Activated naive CD4-positive, alpha-beta T cell treated with Interleukin-2 at 50 U/mL for 16 hours (primary cell): ENCODE measurements at places on chromosomes 4 and X.

DNA sequence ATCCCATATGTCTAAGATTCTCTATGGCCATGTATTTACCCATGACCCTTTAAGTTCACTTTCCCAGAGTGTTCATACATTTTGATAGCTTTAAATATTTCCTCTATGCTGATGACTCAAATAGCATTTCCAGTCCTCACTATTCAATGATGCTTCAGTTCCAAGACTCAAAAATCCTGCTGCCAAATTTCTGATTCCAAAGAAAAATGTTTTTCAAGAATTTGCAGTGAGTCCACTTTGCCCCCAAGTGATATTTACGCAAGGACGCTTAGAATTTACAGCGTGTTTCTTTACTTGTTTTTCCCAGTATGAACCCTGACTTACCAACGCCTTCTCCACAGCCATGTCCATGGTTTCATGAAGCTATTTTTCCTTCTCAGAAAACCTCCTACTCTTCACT is 127.9 kb upstream of the PCDH18 start:
- DNase-seq = no peak

DNA sequence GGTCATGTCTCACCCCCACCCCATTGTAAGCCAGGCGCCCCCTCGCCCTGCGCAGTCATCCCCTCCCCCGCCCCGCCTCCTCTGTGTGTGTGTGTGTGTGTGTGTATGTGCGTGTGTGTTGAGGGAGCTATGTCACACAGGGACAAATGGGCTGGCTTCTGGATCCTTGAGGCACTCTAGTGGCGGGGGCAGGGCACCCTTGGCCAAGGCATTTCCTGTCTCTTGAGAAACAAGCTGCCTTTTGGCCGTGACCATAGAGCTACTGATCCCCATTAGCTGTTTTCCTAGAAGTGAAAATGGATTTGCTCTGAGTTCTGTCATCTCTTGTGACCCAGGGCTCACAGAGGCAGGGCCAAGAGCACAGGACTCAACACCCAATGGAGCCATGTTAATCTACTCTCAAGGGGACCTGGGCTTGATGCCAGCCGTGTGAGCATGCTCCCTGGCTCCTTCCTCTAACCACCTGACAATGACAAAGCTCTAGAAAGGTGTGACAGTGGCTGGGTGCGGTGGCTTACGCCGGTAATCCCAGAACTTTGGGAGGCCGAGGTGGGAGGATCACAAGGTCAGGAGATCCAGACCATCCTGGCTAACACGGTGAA is 162.5 kb upstream of the BCOR start:
- DNase-seq = no peak

GRCh38 chr4:180953572-180953971 is 1289.6 kb upstream of the TENM3 start:
- no peak for DNase-seq

DNA sequence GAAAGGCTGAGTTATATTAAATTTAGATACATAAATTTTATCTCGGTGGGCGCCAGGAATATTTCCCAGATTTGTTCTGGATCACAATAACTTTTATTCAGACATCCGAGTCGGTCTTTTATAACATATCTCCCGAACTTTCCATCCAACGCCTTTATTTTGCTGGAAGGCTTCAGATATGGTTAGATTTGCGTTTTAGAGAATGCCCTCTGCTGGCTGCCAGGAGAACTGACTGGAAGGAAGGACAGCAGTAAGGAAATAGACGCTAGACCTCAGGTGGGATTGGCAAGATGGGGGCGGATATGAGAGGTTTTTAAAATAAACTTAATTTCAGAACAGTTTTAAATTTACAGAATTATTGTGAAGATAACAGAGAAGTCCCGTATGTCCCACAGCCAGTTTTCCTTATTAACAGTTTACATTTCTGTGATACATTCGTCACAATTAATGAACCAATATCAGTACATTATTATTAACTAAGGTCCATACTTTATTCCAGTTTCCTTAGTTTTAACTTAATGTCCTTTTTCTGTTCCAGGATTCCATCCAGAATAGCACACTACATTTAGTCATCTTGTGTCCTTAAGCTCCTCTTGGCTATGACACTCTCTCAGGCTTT is 4.6 kb upstream of the KANTR start:
- DNase-seq = peak; percentile 37

GRCh38 chr4:137664046-137664387 is 131.7 kb upstream of the PCDH18 start:
- DNase-seq = no peak

DNA sequence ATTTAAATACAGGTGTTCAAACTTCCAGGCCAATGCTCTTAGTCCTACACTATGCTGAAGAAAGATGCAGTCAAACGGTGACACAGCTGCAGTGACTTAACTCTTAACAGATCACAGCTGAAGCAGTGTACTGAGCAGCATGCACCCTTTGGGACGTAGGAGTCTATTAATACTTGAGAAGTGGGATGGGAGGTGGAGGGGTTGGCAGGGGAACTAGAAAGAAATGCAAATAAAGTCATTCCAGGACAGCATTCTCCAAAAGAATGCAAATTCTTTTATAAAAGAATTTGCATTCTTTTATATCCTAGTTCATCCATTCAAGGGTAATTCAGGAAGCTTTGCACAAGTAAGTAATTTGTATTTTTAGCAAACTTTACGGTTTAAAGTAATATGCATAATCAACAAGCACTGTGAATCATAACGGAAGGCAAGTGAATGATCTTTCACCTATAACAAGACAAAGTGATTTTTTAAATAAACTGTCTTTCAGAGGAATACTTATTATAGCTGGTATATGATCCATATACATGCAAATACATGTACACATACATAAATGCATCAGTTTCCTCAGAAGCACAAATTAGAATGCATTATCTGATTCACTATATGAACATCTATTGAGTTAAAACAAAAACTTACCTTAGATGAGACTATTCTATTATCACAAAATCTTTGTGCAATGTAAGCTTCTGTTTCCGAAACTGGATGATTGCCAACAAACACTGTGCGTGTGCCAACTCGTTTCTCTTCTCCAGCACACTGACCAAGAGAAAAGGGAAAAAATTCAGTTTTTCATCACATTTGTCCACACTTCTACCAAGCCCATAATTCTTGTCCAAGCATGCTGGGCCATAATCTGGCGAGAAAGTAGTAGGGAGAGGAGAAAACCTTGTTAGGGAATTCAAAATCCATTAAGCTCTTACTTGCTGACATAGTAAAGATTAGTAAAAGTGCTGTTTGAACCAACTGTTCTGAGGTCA is 106.5 kb downstream of the ATP11C start:
- no peak for DNase-seq

GRCh38 chr4:127182687-127183086 is 450.1 kb upstream of the INTU start:
- no peak for DNase-seq

DNA sequence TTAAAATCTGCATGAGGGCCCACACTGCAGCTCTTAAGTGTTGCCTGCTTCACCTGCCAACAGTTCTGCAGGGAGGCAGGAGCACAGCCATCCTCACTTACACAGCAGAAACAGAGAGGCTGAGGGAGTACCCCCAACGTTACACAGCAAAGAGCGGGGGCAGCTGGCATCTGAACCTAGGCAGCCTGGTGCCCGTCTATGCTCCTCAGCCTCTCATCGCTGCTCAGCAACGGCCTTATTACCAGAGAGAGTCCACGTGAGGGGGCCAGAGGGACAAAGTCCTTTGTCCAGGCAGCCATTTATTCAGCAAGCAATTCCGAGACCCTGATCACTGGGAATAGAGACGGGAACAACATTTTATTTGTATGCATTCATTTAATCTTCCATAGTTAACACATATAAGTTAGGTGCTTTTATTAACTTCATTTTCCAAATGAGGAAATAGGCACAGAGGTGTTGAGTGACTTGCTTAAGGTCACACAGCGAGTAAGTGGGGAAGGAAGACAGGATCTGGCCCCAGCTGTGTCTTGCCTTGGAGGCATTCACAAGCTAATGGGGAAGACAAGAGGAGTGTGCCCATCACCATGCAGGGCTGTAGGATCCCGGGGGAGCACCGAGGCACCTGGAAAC is 52.2 kb upstream of the SORCS2 start:
- no peak for DNase-seq

DNA sequence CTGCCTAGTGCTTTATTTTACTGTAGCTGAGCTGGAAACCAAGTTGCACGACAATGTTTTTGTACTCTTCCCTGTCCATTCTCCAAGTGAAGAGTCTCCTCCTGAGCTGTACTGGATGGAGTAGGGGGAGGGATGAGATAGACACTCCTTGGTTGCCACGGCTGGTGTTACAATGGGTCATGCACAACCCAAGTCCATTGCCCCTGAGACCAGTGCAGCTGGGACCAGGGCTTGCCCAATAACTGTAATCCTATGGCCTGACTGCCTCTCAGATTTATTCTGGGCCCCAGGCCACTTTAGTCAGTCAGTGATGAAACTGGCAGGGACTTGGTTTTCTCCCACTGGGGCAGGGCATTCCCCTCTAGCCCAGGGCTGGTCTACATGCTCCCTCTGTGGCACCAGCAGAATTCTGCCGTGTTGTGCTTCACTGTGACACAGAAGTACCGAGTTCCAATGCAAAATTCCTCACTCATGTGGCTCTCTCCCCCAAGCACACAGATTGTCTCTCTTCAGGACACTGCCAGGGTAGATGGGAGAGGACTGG is 203.3 kb upstream of the PCDH18 start:
- DNase-seq = no peak

DNA sequence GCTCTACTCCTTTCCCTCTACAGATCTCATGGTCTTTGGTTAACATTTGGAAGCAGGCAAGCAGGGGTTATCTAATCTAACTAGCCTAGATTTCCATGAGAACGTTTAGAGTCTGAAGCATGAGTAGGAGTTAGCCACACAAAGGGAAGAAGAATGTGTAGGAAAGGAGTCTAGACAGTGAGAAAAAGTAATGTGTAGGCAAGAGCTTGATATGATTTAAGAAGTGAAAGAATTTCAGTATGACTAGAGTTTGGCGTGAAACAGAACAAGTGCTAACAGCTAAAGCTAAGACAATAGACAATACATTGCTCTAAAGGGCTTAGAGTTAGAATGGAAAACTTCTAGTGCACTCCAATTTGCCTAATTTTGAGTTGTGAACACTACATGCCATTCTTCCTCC is 10.8 kb downstream of the CXCL8 start:
- DNase-seq = no peak

- DNase-seq = no peak
Observed at GRCh38 chr4:138097912-138098600, 144.1 kb downstream of the SLC7A11 start.

- DNase-seq = no peak
Observed at GRCh38 chr4:55808632-55809031, 11.0 kb upstream of the EXOC1L start.

GRCh38 chr4:161629694-161630441 is 533.9 kb downstream of the FSTL5 start:
- DNase-seq = no peak

- no peak for DNase-seq
Observed at GRCh38 chr4:148539387-148539786, 97.2 kb upstream of the NR3C2 start.

- DNase-seq = peak; percentile 16
Observed at GRCh38 chr4:145732001-145732815, 52.3 kb downstream of the C4orf51 start.

- DNase-seq = no peak
Observed at GRCh38 chr4:86890790-86891189, 1.4 kb downstream of the C4orf36 start.

DNA sequence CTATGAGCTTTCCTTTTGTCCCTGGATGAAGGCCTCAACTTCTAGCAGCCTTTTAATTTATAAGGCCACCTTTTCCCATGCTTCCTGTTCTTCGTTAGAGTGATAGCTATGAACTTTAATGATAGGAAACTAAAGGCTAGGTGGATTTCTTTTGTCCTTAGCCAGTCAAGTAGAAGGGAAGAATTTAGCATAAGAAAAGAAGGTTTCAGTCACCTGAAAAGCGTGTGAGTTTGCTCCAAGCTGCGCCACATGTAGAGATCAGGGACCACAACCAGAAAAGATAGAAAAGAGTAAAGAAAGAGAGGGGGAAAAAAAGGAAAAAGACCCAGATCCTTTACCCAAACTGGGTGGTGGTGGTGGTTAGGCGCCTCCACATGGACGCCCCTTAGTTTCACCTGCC is 28.6 kb downstream of the LUZP4 start:
- no peak for DNase-seq

- peak; percentile 11 for DNase-seq
Observed at GRCh38 chrX:136130931-136131833, 16.2 kb upstream of the FHL1 start.

DNA sequence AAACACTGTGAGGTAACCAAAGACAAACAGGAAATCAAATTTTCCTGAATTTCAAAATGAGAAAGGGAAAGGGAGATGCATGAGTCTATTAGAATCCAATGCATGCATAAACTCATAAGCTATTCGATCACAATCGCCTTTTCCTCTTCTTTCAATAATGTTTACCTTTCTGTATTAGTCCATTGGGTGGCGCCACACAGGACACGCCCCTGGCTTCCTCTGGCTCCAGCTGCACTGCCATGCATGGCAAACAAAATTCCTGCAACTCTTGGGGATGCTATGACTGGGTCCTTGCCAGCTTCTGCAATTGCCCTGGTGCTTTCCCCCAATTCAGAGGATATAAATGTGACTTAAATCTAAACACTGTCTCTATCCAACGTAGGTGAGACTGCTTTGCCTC is 424.5 kb upstream of the PCDH7 start:
- DNase-seq = no peak

DNA sequence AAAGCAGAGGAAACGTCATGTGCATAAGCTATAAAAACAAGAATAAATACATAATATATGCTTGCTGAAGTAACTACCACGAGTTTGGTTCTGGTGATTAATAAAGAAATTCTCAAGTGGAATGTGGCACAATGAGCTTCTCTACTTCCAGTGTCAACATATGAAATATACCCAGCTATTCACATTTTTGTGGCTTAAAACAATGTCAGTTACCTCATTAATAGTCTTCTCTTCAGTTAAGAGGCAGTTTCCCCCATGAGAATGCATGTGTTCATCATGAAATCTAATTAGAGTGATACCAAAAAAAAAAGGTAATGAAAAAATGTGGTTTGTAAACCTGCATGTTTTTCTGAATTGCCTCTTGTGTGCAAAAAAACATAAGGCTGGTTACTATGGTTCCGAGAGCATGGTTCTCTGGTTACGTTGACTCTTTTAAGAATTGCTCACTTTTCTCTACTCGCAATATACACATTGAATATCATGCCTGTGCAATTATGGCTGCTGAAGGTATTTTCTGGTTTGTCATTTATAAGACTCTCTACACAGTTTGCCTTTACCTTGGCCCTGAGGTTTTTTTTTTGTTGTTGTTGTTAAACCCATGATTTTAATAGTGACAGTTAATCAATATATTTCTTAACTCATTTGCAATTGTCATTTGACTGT is 108.2 kb downstream of the PCDH7 start:
- DNase-seq = no peak

- DNase-seq = no peak
Observed at GRCh38 chrX:40818236-40818635, 82.9 kb upstream of the MED14 start.

DNA sequence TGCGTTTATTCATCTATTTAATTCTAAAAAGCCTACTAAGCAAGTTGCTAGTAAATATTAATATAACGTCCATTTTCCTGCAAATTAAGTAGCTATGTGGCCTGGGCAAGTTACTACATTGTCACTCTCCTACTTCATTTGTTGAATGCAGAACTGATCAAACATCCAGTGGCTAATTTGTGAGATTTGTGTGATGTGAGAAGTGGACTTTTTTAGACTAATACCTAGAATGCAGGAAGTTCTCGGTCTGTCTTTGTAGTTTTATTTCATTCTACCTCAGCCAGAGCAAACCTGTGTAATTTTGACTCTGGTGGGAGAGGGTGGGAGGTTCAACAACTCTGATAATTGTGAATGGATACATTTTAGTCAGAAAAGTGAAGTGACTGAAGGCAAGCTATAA is 840 bp downstream of the GUF1 start:
- DNase-seq = no peak

GRCh38 chr4:71367546-71367945 is 28.7 kb downstream of the SLC4A4 start:
- DNase-seq = no peak
